ENCODE measurements at places on chromosomes 6 and 20.

DNA sequence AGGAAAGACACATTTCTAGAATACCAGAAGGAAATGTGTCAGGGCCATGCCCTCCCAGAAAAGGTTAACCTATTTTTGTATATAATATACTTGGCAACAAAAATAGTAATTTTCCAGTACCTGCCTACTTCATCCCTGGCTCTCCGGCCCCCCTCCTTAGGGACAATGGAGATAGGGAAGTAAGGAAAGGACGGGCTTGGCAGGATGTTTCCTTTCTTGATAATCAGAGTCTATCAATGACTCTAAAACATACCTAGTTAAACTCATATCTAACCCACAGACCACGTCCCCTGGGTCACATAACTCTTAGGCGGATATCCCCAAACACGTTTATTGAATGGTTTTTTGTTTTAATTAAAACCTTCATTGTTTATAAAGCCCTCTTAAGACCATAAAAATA lies 11.8 kb downstream of the UQCC2 start:
- DNase-seq, result no peak

DNA sequence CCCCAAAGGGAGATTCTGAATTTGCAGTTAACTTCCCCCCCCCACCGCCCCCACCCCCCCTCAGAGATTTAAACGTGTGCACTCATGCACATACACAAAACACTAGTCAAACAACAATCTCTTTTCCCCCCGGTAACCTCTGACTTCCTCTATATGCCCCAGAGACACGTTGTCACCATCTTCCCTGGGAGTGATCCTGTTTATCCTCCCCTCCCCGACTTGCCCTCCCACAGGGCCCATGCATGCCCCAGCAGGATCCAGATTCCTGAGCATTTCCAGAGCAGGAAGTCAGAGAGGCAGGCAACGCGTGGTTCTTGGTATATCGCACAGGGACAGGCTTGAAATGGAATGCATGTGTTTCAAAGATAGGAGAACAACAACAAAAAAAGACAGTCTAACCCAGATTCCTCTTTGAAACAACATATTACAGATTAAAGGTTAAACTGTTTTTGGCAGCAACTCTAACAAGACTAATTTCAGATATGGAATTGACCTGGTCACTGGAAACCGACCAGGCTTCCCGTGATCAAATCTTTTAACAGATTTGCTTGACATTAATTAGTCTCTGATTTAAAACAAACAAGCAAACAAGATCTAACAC lies 1.3 kb downstream of the BLCAP start:
- DNase-seq, result no peak

DNA sequence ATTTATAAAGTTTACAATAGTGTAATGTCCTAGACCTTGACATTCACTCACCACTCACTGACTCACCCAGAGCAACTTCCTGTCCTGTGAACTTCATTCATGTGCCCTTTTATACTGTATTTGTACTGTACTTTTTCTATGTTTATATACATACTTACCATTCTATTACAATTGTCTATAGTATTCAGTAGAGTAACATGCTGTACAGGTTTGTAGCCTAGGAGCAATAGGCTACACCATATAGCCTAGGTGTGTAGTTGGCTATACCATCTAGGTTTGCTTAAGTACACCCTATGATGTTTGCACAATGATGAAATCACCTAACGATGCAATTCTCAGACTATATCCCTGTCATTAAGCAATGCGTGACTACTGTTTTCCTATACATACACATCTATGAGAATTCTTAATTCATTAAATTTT lies 17.5 kb downstream of the EDEM2 start:
- DNase-seq, result no peak

- DNase-seq, result no peak
Observed at GRCh38 chr6:16991981-16992629, 109.7 kb upstream of the STMND1 start.

DNA sequence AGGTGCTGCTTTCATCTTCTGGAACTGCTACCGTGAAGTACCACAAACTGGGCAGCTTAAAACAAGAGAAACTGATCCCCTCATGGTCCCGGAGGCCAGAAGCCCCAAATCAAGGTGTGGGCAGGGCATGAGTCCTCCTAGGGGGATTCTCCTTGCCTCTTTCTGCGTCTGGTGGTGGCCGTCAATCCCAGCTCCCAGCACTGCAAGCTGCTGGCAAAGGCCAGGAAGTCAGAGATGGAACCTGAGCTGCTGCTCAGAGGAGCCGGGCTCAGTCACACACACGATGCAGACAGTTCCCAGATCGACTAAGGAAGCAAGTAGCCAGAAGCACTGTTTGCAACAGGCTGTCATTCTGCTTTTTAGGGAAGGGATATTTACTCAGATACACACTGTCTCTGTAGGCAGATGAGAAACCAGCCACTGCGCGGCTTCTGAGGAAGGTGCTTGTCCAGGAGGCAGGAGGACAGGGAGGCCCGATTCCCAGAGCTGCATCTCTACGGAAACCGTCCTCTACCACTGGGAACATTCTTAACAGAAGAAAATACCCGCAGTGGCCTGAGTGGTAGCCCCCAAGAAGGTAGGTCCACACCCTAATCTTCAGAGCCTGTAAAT lies 15.5 kb downstream of the BHLHE23 start:
- no peak for DNase-seq

GRCh38 chr20:4601630-4602296 lies 119.9 kb upstream of the PRND start:
- no peak for DNase-seq

DNA sequence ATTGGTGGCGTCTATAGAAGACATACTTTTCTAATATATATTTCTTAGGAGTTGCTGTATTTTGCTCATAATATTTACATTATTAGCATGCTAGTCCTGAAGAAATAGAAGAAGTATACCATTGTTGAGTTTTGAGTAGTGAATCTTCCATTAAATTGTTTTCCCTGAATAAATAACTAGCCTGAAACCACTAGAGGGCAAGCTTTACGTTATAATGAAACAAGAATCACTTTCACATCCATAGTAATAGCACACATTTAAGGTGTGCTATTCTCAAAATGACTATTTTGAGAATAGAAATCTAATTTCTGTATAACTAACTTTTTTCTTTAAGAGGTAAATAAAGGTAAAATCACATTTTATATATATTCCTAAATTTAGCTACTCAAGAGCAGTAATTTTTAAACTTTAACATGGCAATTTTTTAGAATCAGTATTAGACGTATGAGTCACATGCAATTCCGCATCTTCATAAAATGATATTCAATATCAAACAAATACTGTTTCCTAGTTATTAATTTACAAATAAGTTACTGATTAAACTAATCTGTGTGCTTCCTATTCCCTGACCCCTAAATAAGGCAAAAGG lies 213.2 kb upstream of the MANEA start:
- DNase-seq, result no peak

DNA sequence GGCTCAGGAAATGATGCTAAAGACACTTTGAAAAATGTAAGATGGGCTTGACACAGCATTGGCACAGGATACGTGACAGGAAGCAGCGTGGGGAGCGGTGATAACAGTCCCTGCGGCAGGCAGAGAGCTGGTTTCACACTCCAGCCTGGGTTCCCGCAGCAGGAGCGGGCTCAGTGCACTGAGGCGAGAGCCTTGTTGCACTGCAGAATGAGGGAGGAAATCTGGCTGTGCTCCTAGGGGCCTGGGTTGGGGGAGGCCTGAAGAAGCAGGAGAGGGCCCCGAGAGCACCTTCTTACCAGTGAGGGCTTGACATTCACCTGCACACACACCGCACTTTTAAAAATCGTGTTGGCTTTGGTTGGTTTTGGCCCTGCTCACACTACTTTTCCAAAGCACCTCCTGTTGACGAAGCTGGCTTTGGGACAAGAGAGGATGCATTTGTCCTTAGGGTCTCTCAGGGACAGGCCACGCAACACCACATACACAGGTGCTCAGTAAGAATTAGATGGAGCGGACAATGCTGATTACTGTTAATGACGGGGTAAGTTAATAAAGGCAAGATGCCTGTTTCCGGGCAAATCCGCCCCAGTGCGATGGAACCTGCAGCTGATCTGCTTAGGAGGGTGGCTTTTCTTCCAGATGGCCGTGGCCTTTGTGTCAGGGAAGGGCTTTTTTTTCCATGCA lies 49.4 kb upstream of the ARMC2 start:
- DNase-seq, result no peak

DNA sequence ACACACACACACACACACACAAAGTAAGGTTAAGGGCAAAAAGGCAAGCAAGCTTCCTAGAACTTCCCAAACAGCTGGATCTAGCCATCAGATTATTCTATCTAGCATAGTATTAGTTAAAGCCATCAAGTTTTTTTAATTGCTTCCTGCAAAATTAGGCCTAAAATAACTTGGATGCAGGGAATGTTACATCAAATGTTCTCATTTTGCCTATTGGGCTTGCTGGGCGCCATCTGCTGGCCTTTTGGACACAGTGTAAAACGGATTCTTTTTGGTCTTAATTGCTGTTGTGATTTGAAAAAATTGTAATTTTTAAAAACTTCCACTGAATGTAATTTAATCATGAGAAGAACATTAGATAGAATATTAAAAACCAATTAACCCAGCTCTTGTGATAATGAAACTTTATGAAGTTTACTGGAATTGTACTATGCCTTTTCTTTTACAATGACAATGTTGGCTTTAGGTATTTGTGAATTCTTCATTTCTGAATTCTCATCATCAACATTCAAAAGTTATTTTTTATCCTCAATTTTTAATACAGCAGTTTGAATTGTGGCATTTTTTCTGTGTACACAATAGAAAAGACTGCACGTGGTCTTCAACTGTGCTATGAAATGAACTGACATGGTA lies 6.8 kb downstream of the MKKS start:
- no peak for DNase-seq

DNA sequence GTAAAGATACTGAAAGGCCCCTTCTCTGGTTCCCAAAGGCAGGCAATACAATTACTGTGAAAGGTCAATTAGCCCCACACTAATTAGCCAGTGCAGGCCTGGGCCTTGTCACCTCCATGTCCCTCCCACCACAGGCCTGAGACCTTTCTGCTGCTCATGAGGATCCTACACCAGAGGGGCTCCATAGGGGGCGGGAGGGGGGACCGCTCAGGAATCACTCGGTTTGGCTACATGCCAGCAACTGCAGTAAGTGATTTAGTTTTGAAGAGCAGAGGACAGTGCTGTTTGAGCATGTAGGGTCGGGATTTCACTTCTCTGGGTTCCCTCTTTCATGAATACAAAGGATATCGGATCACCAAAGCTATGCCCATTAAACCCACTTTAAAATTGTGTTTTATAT lies 455.6 kb downstream of the PRKN start:
- no peak for DNase-seq

- no peak for DNase-seq
Observed at GRCh38 chr6:27161946-27162603, 85.4 kb upstream of the PRSS16 start.

DNA sequence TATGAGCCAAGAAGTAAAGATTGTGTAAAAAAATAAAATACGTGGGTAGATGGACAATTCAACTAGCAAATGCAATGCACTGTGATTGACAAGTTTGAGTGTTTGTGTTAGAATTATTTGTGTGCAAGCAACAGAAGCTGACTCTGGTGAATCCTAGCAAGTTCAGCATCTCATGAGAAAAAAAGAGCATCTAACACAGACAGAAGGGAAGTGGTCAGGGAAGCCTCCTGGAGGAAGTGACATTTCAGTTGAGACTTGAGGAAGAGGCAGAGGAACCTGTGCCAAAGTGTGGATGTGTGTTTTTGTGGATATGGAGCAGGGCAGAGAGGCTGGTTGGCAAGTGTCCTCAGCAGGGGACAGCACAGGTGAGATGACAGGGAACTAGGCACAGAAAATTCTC lies 248.7 kb downstream of the ZNF217 start:
- DNase-seq, result no peak

DNA sequence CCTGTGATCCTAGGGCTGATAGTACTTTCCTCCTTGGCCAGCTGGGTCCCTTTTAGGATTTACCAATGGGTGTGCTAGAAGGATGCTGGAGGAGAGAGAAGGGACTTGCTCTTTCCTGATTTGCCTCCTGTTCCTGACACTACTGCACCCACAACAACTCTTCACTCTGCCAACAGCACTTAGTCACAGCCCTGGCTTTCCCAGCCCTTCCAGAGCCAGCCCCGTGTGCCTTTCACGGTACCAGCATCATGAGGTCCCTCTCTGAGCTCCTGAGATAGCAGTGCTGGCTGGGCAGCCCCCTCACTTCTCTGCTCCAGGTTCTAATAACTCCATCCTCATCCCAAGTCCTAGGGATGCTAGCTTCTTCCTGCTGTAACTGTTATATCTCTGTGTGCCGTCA lies 80.9 kb downstream of the DNAH8 start:
- no peak for DNase-seq

- no peak for DNase-seq
Observed at GRCh38 chr6:101011186-101011585, 130.1 kb upstream of the ASCC3 start.

DNA sequence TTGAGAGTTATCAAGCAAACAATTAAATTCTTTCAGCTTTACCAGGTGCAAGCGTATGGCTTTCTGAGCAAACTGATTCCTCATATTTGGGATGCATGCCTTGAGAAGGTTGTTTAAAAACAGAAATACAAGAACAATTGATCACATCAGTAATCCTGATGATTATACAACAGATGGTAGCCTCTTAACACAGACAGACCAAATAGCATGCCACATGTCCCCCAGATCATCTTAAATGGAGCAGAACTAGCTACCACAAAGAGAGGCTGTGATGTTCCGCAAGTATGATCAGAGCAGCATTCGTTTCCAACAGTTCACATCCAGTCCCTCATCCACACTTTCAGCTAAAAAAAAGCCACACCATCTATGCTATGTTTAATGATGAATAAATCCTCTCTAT lies 246.2 kb upstream of the NRSN1 start:
- DNase-seq, result no peak

GRCh38 chr20:39627765-39628164 lies 665.6 kb downstream of the DHX35 start:
- DNase-seq, result no peak

- DNase-seq, result no peak
Observed at GRCh38 chr6:155889410-155889809, 433.8 kb upstream of the NOX3 start.

DNA sequence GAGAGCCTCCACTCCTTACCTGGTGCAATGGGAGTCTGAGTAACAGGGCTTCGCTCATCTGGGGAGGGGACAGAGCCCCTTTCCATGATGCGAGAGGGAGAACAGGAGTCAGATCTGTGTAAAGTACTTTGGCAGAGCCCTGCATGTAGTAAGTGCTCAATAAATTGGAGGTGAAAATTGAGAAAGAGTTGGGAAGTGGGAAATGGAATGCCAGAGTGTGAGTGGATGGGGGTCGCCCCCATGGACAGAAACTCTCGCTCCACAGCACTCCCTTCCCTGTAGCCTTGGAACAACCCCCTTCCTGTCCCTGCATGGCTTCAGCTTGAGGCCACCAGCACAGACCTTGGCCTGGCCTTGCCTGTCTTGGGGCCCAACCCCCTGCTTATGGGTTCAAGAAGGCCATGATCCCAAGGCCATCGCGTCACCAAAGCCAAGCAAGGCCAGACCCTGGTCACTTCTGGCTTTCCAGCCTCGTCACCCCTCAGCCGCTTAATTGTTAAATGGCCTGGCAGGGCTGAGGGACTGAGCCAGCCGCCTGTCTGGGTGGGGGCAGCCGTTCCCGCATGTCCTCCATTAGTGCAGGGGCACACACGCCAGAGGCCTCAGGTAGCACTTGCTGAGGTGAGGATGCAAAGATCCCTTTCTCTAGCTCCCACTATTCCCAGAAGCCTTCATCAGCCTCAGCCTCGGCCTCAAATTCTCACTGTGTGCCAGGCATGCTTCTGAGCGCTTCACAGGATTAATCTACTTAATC lies 93.7 kb upstream of the PTPN1 start:
- DNase-seq, result no peak

- DNase-seq, result no peak
Observed at GRCh38 chr6:169487579-169488436, 214.0 kb downstream of the WDR27 start.

Measured in cortex of kidney (tissue), 1 donor.